NCI-H510A treated with DMSO at 0.1 percent for 48 hours (cell line): ENCODE measurements at places on chromosomes 6 and 20.

- peak; percentile 13 for DNase-seq
Measured at GRCh38 chr6:150142097-150142669, 661 bp upstream of the PPP1R14C start.

DNA sequence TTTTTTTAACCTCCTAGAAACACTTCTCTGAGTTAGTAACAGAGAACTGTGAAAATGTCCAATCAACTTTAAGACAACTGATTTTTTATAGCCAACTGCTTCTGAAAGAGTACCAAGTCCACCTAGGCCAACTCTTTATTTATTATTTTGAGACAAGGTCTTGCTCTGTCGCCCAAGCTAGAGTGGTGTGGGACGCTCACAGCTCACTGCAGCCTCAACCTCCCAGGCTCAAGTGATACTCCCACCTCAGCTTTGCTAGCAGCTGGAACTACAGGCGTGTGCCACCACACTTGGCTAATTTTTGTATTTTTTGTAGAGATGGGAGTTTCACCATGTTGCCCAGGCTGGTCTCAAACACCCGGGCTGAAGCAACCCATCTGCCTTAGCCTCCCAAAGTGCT is 331.6 kb downstream of the RNGTT start:
- no peak for DNase-seq

DNA sequence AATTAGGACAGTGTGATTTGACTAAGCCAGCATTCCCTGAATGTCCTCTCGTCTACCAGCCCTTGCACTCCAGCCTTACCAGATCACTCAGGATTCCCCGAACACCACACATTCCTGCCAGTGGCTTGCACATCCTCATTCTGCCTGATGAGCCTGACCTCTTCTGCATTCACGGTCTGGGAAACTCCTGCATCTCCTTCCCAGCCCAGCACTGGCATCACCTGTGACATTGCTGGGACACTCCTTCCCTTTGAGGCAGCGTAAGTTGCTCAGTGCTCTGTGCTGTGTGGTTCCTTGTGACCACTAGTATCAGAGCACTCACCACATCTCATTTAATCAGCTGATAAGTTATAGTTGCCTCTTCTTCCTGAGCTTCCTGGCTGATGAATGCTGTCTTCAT is 17.3 kb downstream of the NCOA7 start:
- DNase-seq: no peak

- no peak for DNase-seq
Measured at GRCh38 chr20:58716476-58717277, 24.1 kb downstream of the NPEPL1 start.

DNA sequence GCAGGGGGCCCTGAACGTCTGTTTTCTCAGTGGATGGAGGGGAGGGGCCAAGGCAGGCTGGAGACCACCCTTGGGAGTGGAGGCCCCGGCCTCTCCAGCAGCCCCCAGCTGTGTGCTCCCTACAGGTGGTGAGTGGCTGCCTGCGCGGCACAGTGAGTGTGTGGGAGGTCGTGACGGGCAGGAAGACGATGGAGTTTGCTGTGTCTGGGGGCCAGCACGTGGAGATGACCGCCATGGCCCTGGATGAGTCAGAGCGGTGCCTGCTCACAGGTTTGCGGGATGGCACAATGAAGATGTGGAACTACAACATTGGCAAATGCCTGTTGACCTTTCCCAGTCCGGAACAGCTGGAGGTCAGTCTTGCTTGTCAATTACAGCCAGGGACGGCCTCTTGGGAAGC is 52.6 kb downstream of the EFCAB8 start:
- no peak for DNase-seq

- no peak for DNase-seq
Measured at GRCh38 chr6:26561533-26562466, 23.6 kb downstream of the HMGN4 start.
